Stimulated activated CD8-positive, alpha-beta memory T cell treated with anti-CD3 and anti-CD28 coated beads, Interleukin-4, amount 100 ng/mL, for 1 hour (primary cell): ENCODE measurements at places on chromosomes 5 and 9.
A peak's percentile ranks its signal among the peaks of the same experiment; 100 is the strongest.

- DNase-seq, result no peak
These were observed 482 bp downstream of the TESK1 start for GRCh38 chr9:35605351-35606137.

DNA sequence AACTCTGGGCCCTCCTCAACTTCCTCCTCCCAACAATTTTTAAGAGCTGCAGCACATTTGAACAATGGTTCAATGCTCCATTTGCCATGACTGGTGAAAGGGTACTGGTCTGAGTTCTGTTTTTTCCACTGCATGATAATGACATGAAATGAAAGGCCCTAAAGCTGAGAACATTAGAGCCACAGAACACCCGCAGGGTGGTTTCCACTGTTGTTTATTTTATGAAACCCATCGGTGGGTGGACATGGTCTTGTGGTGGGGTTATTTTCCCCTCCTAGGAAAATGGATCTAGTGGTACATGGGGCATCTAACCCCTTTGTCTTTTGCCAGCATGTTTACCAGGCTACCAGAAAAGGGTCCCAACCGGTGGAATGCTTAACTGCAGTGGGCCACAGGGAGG lies 71.8 kb downstream of the SMARCA2 start:
- no peak for DNase-seq

GRCh38 chr9:20319241-20319640 lies 303.1 kb downstream of the MLLT3 start:
- no peak for DNase-seq

DNA sequence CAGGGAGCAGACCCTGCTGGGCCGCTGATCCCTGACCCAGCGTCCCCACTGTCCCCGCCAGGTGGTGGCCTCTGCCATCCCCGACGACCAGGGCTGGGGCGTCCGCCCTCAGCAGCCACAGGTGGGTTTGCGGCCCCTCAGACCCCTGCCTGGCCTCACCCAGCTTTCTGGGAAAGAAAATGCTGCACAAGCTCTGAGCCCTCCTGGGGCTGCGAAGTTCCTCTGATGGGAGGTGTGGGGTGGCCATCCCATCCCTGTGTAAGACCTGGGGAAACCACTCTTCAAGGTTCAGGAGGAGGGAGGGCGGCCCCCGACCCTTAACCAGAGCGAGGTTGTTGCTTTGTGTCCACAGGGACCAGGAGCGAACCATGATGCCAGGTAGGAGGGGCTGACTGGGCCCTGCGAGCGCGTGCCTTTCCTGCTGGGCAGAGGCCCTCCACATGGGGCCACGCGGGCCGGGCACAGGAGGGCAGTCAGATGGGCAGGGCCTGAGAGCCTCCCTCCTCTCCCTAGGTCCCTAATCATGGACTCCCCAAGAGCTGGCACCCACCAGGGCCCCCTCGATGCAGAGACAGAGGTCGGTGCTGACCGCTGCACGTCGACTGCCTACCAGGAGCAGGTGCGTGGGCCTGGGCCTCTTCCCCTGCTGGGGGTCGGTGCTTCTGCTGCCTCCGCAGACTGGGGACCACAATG lies 7.7 kb downstream of the NOXA1 start:
- no peak for DNase-seq

DNA sequence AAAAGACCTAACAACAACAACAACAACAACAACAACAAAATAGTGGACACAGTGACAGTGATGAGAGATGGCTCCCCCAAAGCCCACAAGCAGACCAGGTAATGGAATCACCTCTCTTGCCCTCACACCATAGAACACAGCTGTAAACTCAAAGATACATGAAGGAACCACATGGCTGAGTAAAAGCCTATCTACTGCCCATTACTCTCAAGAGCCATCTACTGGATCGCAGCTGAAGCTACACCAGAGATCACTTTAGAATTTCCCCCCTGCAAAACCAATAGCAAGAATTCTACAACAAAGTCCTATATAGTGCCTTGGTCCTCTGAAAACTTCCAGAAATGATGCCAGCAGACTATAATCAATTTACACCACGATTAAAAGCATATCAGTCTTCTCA lies 1537.6 kb upstream of the CDH9 start:
- DNase-seq, result no peak

- DNase-seq, result no peak
These were observed 288.3 kb upstream of the MPDZ start for GRCh38 chr9:13567833-13568232.

- no peak for DNase-seq
These were observed 14.1 kb upstream of the ANP32B start for GRCh38 chr9:97969014-97969413.

GRCh38 chr9:89675058-89675742 lies 70.4 kb downstream of the GADD45G start:
- DNase-seq, result no peak

- DNase-seq, result no peak
These were observed 15.2 kb downstream of the RAPGEF1 start for GRCh38 chr9:131724683-131725082.

- no peak for DNase-seq
These were observed 124.7 kb upstream of the TBC1D2 start for GRCh38 chr9:98380065-98380681.

DNA sequence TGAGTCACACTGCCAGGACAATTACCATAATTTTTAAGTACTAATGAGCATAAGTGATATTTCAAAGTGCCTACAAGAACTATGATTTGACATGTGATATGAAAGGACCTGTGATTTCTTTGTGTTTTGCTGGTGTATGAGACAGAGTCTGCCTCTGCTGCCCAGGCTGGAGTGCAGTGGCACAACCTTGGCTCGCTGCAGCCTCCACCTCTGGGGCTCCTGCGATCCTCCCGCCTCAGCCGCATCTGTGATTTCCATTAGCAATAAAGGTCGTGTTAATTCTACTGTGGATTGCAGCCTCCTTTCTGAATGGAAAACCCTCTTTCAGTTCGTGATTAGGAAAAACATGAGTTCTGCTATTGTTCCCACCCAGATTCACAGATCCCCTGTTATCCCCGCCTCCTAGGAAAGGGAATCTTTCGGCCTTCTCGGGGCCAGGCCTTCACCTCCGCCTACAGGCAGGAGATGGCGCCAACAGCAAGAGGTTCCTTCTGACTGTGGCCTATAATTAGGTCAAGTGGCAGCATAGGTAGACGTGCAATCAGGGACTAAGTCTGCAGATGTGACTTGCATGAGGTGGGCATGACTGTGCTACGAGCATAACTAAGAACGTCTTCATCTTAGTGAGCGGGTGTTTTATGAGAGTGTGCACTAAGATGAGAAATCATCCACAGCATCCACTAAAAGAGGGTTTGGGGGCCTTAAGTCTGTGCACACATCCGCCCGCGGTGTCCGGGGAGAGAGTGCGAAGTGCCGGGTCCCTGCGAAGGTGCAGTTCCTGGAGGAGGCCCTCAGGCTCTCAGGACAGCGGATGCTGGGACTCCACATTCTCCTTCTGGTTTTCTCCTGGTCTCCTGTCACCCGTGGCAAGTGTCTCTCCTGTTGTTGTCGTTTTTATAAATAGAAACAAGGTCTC lies 23.1 kb downstream of the TRIM7 start:
- DNase-seq, result no peak

GRCh38 chr9:131366761-131367401 lies 27.0 kb upstream of the PRRC2B start:
- DNase-seq, result no peak

- DNase-seq, result no peak
These were observed 1523.9 kb downstream of the MAT2B start for GRCh38 chr5:165029099-165029870.

- no peak for DNase-seq
These were observed 887 bp downstream of the GDA start for GRCh38 chr9:72150127-72150526.

- no peak for DNase-seq
These were observed at the start of gene QRFP for GRCh38 chr9:130896233-130897014. Gene QRFP (minus strand): TSS chr9:130896812. CDS start chr9:130893838, 2,974 bp downstream.

GRCh38 chr5:171162596-171162995 lies 146.5 kb upstream of the TLX3 start:
- no peak for DNase-seq

DNA sequence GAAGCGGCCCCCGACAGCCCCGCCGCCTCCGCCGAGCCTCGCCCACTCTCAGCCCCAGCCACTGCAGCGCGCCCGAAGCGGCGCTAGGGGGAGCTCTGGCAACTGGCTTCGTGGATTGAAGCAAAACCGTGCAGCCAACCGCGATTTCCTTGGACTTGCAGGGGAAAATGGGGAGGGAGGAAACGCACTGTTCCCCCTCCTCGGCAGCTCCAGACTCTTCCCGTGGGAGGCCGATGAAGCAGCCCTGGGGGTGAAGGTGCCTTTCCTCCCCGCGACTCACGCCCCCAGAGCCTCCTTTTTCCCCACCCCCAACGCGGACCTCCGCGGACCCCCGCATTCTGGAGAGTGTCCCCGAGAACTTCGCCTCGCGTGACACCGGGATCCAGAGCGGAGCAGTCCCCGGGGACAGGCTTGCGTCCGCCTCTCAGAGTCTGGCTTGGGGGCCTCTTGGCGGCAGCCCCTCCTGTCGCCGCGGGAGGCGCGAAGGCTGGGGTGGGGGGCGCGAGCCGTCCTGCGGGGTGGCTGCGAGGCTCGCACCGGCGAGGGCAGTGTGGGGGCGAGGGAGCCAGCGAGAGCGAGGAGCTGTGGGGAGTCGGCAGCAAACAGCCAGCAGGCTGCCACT lies 3.8 kb downstream of the IER5L start:
- DNase-seq, result peak; percentile 62

- DNase-seq, result no peak
These were observed 12.3 kb upstream of the URM1 start for GRCh38 chr9:128358861-128359260.

DNA sequence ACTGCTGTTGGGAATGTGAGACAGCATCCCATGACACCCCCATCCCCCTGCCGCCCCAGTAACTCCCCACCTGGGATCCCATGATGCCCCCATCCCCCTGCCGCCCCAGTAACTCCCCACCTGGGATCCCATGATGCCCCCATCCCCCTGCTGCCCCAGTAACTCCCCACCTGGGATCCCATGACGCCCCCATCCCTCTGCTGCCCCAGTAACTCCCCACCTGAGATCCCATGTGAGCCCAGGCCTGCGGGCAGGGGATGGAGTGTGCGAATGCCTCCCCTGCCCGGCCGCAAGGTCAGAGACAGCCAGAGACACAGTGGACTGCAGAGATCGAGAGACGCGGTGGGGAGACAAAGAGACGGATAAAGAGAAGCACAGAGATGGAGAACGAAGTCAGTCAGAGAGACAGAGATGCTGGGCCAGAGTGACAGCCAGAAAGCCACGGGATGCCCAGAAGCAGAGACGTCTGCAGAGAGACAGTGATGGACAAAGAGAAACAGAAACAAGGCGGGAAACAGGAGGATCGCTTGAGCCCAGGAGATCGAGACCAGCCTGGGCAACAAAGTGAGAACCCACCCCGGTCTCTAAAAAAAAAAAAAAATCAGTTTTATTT lies 992 bp downstream of the SH2D3C start:
- no peak for DNase-seq

DNA sequence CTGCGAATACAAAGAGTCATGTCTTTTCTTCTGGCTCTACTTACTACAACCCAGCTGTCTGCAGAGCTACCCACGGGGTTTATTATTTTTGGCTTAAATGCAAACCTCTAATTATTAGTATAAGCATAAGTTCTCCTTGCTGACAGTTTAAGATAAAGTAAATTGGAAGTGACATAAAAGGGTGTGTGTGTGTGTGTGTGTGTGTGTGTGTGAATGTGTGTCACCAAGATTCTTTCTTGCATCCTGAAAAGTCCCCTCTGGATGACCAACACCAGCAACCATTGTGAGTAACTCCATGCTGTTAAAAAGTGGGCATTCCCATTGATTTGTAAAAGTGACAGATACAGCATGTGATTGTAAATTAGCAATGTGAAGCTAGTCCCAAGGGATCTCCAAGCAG lies 803.8 kb upstream of the ZNF608 start:
- DNase-seq, result no peak

DNA sequence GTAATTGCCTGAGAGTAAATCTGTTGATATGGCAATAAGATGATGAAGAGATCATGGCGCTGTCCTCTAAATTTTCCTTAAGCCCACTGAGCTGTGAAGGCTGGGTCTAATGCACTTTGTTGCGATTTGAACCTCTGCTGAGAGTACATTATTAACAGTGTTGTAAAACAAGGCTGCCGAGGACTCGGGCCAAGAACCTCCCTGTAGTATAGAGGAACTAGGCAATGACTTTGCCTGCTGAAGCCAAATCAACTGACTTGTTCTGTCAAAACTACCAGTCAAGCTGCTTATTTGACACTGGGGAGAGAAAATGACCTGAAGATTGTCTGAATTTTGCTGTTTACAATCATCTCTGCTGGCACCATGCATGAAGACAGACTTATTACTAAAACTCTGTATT lies 1154.7 kb downstream of the DTWD2 start:
- DNase-seq, result no peak

DNA sequence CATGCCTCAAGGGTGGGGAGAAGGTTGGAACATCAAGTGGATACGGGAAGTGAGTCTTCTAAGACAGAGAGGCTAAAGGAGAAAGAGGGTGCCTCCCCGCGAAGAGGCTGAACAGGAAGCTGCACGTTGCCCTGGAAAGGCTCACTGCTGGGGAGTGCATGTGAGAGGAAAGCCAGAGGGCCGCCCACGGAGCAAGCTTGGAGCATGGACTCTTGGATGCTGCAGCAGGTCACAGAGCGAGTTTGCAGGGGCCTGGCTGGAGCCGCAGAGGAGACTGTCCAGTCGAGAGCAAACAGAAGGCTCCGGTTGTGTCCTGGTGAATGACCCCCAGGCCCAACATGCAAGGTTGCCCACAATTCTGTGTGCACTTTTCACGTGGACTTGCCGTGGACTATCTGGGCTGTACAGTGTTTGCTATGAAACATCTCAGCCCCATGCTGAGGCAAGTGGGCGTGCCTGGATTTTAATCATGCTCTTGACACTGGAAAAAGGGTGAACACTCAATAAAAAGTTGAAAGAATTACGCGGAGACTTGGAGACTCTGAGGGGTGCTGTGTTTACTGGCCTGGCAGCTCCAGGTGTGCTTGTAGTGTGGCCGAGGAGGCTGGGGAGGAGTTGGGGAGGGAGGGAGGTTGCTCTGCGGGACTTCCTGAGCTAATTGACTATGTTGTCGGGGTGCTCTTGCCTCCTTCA lies 54.5 kb upstream of the GARNL3 start:
- no peak for DNase-seq
